HCT116 (cell line): ENCODE measurements at places on chromosomes 1 and 21.

GRCh38 chr1:70168283-70168682 lies 37.1 kb downstream of the LRRC40 start:
- no peak for DNase-seq

GRCh38 chr1:5333291-5333690 lies 658.9 kb downstream of the NPHP4 start:
- DNase-seq: no peak

GRCh38 chr1:43172527-43172972 lies 420 bp downstream of the CFAP57 start:
- DNase-seq: peak; percentile 84

DNA sequence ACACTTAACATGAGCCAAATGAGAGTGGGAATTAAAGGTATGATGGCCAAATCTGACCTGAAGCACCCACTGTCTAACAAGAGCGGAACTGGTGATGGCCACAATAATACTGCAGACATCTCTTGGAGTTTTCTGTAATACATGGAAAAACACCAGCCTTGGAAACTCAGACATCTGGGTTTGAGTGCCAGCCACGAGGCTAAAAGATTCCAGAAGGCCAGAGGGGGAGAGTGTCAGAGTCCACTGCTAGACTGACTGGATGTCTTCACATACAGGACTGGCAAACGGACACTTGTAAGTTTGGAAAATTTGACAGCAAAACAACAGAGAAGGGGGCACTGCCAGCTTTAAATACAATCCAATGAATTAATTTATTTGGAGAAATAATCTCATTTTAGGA lies 175.1 kb downstream of the ADSS2 start:
- no peak for DNase-seq

- no peak for DNase-seq
These were observed 9.3 kb downstream of the SLC2A5 start for GRCh38 chr1:9059891-9060744.

DNA sequence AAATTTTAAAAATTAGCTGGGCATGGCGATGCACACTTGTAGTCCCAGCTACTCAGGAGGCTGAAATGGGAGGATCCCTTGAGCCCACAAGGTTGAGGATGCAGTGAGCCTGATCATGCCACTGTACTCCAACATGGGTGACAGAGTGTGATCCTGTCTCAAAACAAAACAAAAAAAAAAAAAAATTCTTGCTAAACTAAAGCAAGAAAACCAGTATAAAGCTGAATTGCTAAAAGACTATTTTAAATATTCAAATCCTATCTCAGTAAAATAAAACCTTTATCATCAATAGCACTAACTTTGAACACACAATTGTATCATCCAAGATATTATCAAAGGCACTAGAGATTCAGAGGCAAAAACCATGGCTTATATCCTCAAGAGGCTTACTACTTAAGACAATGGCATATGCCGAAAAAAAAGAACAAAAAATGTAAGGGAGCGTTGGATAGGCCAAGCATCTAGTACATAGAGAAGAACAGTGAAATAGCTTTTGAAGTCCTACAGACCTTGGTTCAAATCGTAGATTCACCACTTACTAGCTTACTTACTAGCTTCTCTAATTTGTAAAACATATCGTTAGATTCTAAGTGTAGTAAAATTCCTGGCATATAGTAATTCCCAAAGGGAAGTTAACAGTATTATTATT lies 3.6 kb downstream of the EPS15 start:
- no peak for DNase-seq

GRCh38 chr1:245807306-245807705 lies 652.5 kb downstream of the KIF26B start:
- DNase-seq: no peak

- DNase-seq: no peak
These were observed 896.8 kb upstream of the ADGRL4 start for GRCh38 chr1:79903321-79903720.

- DNase-seq: no peak
These were observed 14.1 kb downstream of the CEP104 start for GRCh38 chr1:3842912-3843311.
